ENCODE measurements at places on chromosomes 16 and 17.

GRCh38 chr16:87060034-87060986 is 256.9 kb downstream of the C16orf95 start:
- no peak for DNase-seq

- no peak for DNase-seq
Observed at GRCh38 chr16:88870608-88871348, 4.3 kb upstream of the PABPN1L start.

GRCh38 chr16:12721841-12722421 is 81.8 kb downstream of the CPPED1 start:
- DNase-seq, result no peak

DNA sequence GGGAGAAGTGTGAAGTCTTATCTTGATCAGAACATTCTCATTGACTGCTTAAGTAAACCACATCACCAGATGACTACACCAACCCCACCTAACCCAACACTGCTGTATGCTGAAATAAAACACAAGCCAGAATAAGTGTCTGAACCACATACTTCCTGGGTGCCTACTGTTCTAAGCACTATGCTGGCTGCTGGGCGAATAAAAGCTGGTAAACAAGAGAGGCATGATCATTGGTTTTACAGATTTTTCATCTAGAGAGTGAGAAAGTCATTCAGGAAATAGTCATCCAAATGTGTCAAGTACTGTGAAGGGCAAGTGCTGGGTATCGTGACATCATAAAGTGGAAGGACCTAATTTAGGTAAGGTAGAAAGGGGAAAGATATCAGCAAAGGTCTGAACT is 199.0 kb upstream of the SOX9 start:
- DNase-seq, result no peak

DNA sequence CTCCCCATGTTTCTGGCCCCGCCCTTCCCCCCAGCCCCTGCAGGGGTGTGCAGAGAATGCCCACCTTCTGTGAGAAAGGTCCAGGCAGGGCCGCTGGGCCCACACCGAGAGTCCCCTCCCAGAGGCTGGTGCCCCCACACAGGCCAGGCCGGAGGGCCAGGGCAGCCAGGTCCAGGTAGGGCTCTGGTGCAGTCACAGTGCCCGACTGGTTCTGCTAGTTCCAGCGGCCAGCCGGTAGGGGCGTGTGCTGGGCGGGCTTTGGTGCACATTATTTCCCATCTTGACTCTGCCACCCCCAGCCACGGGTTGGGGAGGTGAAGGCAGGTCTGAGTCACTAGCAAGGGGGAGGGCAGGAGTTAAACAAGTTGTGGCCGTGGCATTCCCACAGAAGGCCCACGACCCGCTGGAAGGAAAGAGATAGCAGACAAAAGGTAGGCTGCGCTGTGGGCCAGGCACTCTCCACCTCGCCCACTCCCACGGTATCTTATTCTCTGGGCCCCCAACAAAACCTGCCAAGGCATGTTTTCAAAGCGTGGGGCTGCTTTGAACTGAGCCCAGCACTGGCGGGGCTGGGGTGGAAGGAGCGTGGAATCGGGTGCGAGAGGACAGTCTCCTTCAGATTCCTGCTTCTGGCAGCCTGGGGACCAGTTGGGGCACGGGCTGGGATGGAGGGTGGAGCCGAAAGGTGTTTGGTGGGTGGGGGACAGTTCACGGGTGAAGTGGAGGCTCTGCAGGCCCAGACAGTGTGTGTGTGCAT is 1.9 kb downstream of the EPN3 start:
- DNase-seq, result no peak

DNA sequence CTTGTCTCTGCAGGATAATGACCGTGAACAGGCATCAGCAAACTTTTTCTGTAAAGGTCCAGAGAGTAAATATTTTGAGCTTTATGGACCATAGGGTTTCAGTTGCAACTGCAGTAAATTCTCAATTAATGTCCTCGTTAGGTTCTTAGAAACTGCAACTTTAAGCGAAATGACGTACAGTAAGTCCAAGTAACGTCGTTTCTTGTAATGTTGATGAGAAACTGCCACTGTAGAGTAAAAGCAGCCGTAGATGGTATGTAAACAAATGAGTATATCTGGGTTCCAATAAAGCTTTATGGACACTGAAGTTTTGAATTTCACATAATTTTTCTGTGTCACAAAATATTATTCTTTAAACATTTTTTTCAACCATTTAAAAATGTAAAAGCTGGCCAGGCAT is 4.9 kb downstream of the CHD9 start:
- DNase-seq, result no peak

- DNase-seq, result no peak
Observed at GRCh38 chr17:47203984-47204721, 5.0 kb upstream of the MYL4 start.

GRCh38 chr17:42969001-42969581 is 4.8 kb upstream of the AARSD1 start:
- no peak for DNase-seq

- DNase-seq, result no peak
Observed at GRCh38 chr16:67188798-67189197, 1.1 kb downstream of the EXOC3L1 start.

DNA sequence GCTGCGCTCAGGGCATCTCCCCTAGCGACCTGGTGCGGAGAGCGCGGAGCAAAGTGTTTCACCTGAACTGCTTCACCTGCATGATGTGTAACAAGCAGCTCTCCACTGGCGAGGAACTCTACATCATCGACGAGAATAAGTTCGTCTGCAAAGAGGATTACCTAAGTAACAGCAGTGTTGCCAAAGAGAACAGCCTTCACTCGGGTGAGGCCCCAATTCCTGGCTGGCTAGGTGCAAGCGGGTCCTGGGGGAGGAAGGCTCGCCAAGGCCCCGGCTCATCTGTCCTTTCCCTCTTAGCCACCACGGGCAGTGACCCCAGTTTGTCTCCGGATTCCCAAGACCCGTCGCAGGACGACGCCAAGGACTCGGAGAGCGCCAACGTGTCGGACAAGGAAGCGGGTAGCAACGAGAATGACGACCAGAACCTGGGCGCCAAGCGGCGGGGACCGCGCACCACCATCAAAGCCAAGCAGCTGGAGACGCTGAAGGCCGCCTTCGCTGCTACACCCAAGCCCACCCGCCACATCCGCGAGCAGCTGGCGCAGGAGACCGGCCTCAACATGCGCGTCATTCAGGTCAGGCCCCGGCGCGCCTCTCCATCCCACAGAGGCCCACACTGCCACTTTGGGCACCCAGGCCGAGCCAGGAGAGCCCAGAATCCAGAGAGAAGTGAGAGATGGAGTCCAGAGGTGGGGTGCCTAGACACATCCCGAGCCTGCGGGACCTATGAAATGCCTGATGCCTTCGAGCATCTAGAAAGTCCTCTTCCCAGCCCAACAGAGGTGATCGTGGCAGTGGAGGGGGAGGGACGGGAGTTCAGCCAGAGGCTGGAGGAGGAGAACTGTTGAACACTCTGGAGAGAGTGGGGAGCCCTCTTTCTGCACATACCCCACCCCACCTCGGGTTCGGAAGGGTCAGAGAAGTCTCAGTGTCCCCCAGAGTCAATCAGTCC is 3.3 kb downstream of the LHX1 start:
- DNase-seq, result no peak

- DNase-seq, result no peak
Observed at GRCh38 chr16:4295581-4295980, 20.3 kb upstream of the GLIS2 start.

GRCh38 chr17:63082952-63083351 is 116.9 kb downstream of the TANC2 start:
- no peak for DNase-seq

GRCh38 chr17:27446569-27447301 is 9.5 kb upstream of the KSR1 start:
- DNase-seq, result no peak

DNA sequence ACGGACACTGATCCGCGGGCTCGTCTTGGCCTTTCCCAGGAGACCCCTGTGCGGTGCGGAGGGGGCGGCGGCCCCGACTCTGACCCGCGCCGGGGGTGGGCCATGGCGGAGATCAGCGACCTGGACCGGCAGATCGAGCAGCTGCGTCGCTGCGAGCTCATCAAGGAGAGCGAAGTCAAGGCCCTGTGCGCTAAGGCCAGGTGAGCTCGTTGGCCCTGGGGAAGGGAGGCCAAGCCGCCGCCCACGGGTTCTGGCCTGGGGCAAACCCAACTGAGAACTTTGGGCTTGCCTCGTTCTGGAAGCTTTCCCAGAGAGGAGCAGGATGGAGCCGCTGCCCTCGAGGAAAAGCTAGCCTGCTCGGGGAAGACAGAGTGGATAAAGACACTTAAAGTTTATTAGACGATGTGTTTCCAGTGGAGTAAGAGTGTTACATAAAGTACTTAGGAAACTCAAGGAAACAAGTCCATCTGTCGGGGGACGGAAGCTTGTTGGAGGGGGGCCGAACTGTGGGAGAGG is 540 bp downstream of the PPP4C start:
- no peak for DNase-seq

DNA sequence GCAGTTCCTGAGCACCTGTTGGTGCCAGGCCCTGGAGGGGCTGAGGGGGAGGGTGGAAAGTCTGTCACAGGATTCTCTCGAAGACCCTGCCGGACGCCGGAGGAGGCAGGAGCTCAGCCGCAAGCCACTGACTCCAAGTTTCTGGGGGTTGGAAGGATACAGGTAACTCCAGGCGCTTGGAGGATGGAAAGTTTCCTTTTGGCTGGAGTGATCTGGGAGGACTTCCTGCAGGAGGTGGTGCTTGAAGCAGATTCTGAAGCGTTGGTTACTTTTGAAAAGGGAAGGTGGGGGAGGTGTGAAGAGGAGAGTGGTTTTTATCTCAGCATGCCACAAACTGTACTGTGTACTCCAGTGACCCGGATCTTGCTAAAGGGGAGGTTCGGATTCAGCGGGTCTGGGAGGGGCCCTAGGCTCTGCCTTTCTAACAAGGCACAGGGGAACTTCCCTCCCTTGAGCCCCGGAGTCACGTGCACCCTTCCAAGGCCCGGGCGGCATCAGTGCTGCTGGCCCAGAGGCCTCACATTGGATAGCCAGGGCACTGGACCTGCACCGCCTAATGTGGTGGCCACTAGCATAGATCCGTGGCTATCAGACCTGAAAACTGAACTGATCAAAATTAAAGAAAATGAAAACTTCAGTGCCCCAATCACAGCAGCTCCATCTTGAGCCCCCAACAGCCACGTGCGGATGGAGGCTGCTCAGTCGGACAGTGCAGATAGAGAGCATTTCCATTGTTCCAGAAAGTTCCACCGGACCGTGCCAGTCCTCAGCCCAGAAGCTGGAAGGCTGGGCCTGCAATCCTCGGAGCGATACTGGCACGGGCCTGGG is 42.2 kb upstream of the GSE1 start:
- DNase-seq, result no peak

DNA sequence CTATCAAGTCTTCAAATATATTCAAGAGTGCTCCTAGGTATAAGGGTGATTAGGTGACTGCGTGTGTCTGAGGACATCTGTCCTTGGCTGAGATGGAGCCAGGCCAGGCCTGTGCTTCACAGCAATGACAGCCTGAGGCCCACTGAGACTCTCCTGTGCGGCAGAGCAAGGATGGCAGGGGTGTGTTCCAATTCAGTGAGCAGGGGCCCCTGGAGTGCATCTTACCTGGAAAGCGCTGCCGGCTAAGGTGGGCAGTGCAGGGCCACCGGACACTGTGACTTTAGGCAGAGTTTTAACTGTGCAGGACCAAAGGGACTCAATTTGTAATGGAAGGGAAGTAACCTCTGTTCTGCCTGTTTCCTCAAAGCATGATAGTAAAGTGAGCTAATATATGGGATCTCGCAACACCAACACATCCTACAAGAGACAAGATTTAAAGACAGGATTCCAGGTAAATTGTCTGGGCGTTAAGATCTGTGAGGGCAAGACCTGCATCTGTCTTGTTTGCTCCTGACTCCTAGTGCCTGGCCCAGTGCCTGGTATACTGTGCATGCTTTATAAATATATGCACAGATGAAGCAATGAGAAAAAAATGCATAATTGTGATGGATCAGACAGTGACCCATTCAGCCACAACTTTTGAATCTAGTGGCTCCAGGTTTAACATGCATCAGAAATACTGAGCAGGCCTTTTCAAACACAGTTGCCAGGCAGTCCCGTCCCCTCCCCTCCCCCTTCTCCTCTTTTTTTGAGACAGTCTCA is 86.7 kb downstream of the MRC2 start:
- DNase-seq, result no peak

DNA sequence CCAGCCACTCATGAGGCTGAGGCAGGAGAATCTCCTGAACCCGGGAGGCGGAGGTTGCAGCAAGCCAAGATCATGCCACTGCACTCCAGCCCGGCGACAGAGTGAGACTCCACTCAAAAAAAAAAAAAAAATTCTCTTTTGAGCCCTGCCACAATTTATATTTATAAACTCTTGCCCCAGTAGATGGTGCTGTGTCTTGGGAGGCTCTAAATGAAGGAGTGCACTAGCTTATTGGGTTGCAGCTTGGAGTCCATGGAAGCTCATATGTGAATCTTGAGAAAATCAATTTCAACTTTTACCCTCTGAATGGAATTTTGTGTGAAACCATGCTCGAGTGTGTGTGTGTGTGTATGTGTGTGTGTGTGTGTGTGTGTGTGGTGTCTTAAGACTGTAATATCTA is 420.1 kb downstream of the HS3ST4 start:
- no peak for DNase-seq

GRCh38 chr16:73886426-73886825 is 410.2 kb upstream of the PSMD7 start:
- no peak for DNase-seq

GRCh38 chr16:87418644-87419043 is 26.5 kb downstream of the MAP1LC3B start:
- DNase-seq, result no peak

GRCh38 chr17:40283662-40284061 is 4.0 kb upstream of the CDC6 start:
- no peak for DNase-seq

DNA sequence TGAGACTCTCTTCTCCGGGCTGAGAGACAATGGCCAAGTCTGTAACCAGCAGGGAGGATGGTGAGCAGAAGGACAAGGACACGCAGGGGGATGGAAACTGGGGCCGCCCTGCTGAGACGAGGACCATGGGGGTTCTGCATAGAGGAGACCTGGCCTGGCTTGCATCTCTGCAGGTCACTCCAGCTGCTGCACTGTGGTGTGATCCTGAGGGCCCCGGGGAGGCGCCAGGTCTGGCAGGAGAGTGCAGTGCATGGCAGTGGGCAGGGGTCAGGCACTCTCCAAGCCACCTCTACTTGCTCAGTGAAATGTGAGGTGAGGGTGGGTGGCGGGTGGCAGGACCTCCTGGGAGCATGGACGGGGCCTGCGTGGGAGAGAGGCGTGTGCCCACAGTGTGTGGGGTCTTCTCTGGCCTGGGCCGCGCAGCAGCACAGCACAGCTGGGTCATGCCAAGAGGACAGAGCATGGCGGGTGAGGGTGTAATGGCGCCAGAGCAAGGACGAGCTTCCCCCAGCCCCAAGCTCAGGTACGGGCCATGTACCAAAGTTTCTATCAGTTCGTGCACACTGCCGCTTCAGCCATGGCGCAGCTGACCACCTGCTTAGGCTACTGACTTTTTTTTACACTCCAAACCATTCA is 43.1 kb downstream of the KLHDC4 start:
- no peak for DNase-seq

- no peak for DNase-seq
Observed at GRCh38 chr17:19238167-19238505, 970 bp downstream of the EPN2 start.

GRCh38 chr17:43690624-43691316 is 29.0 kb upstream of the MEOX1 start:
- DNase-seq, result no peak

All from GM18507 (cell line).